Motor neuron (in vitro differentiated cells): ENCODE measurements at places on chromosomes 11 and 22. TPM values are rescaled to one million over a fixed set of nuclear protein-coding genes. Genes with fewer than 3 reads are reported as not detected.

The SMC1B gene
- total RNA-seq: 0.05 and 0.10 TPM in 2 replicates

The GGTLC3 gene
- total RNA-seq: not detected in 2 replicates

The KRTAP5-5 gene
- not detected in 2 replicates for total RNA-seq

The SHISAL1 gene
- total RNA-seq: 0.17 and 0.19 TPM in 2 replicates

The VWA5A gene
- total RNA-seq: 15.6 and 18.7 TPM in 2 replicates

The RRP8 gene
- 15.3 and 17.4 TPM in 2 replicates for total RNA-seq

The CPT1B gene
- total RNA-seq: 13.3 and 14.9 TPM in 2 replicates

The OR2D2 gene
- 0.43 and 0.49 TPM in 2 replicates for total RNA-seq

The CBLIF gene
- 0.49 TPM in 1 of 2 replicates, not detected in the other for total RNA-seq

The OR8A1 gene
- 0.53 and 0.66 TPM in 2 replicates for total RNA-seq

The C11orf21 gene
- total RNA-seq: 0.19 TPM in 1 of 2 replicates, not detected in the other

The OR56A5 gene
- total RNA-seq: 0.63 and 1.6 TPM in 2 replicates

The KRTAP5-1 gene
- total RNA-seq: 1.2 and 1.4 TPM in 2 replicates

The TRPM5 gene
- total RNA-seq: 0.11 TPM in 1 of 2 replicates, not detected in the other

The MYRF gene
- 3.6 and 3.7 TPM in 2 replicates for total RNA-seq

The XKR3 gene
- total RNA-seq: not detected in 2 replicates

The ACR gene
- total RNA-seq: 1.00 and 1.6 TPM in 2 replicates

The TPST2 gene
- 8.0 and 8.4 TPM in 2 replicates for total RNA-seq

The OR52N4 gene
- total RNA-seq: 0.93 TPM in 1 of 2 replicates, not detected in the other

The TTC28 gene
- 32.4 and 56.3 TPM in 2 replicates for total RNA-seq

The CD248 gene
- total RNA-seq: 4.9 and 6.9 TPM in 2 replicates

The SCO2 gene
- total RNA-seq: 0.95 TPM in 1 of 2 replicates, not detected in the other

The LRRC4C gene
- total RNA-seq: 6.7 and 7.5 TPM in 2 replicates

The IGF2 gene
- total RNA-seq: 3.9 and 4.7 TPM in 2 replicates

The CNTF gene
- total RNA-seq: 4.8 and 5.5 TPM in 2 replicates

The CASP4 gene
- 0.53 and 0.57 TPM in 2 replicates for total RNA-seq

The MS4A15 gene
- not detected in 2 replicates for total RNA-seq

The HEPN1 gene
- not detected in 2 replicates for total RNA-seq

The ZC3H12C gene
- 8.7 and 9.4 TPM in 2 replicates for total RNA-seq

The CCDC73 gene
- total RNA-seq: 0.05 TPM in 1 of 2 replicates, not detected in the other

The SEPTIN3 gene
- 1.2 and 2.9 TPM in 2 replicates for total RNA-seq

The TMEM132A gene
- 51.6 and 58.9 TPM in 2 replicates for total RNA-seq

The DEFB131B gene
- total RNA-seq: not detected in 2 replicates

The OR52E8 gene
- not detected in 2 replicates for total RNA-seq

The SPON1 gene
- total RNA-seq: 13.6 and 15.5 TPM in 2 replicates

The MIOX gene
- 0.54 TPM in 1 of 2 replicates, not detected in the other for total RNA-seq

The BANF1 gene
- total RNA-seq: 48.4 and 56.1 TPM in 2 replicates

The ZMAT5 gene
- 26.8 and 28.3 TPM in 2 replicates for total RNA-seq

The ANO9 gene
- not detected in 2 replicates for total RNA-seq
